ENCODE measurements at places on chromosomes 1 and 21.

GRCh38 chr21:42708107-42708506 lies 54.7 kb downstream of the PDE9A start:
- no peak for DNase-seq

- no peak for DNase-seq
Measured at GRCh38 chr1:119007670-119008482, 19.7 kb upstream of the TBX15 start.

- peak; percentile 17 for DNase-seq
Measured at GRCh38 chr1:115706587-115707425, 61.7 kb downstream of the CASQ2 start.

DNA sequence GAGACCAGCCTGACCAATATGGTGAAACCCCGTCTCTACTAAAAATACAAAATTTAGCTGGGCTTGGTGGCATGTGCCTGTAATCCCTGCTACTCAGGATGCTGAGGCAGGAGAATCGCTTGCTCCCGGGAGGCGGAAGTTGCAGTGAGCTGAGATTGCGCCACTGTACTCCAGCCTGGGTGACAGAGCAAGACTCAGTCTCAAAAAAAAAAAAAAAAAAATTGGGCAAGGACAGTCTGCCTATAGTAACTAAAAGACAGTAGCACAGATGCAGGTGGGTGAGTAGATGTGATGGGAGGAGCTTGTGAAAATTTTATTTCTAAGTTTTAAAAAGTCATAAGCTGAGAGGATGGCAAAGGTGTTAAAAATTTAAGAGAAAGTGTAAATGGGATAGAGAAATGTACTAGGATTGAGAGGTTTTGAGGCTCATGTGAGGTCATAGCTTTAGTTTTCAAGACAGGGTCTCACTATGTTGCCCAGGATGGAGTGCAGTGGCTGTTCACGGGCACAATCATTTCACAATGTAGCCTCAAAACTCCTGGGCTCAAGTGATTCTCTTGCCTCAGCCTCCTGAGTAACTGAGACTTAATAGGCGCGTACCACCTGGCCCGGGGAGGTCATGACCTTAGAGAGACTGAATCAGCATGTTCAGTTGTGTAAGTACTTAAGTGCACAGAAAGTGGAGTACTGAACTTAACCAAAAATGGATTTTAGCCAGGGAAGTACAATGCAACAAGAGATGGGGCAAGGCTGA lies 33.7 kb downstream of the PTP4A2 start:
- no peak for DNase-seq

Measured in frontal cortex (tissue), 4 donors.